ENCODE measurements at places on chromosomes 11 and 22.

- DNase-seq = no peak
These were observed 10.9 kb downstream of the FADS3 start for GRCh38 chr11:61880454-61880853.

DNA sequence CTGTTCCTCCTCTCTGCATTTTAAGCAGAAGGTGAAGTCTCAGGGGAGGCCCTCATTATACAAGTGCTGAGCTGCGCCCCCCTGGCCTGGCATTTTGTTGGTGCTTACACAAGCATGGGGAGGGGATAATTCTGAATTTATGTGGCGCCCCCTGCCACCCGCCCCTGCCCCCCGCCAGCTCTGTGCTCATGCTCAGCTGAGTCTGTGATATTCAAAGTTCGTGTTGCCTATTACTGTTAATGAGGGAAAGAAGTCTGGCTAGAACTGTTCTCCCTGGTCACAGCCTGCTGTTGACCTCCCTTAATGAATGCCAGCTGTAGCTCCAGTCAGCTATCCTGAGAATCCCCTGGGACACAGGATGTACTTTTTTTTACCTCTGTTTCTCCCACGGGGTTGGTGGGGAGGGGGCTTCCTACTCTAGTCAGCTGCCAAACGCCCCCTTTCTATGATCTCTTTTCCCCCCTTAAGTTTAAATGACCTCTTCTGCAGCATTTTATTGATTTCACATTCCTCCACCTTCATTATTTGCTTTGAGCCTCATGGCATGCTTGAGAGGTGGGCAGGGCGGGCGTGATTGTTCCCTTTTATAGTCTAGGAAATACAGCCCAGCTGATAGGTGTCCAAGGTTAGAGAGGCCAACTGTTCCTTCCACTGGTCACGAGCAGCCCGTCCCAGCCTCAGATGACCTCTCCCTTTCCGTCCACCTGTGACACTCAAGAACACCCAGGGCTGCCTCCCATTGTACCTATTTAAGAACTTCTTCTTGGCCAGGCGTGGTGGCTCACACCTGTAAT, 12.2 kb downstream of the USP2 start:
- DNase-seq = no peak

DNA sequence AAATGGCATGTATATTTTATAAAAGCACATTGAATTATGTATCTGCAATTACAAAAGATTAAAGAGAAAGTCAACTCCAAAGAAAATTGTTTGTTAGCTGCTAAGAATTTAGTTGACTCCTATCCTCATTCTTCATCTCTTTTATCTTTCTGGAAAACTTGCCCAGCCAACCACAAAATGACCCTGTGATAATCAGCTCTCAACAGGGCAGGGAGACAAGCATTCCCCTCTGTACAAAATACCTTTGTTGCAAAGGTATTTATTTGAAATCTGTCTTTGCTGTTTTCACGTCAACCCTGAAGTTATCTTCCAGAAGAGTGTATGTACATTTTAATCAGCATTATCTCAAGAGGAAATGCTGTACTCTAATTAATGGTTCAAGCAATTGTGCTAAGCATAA, 191.1 kb upstream of the DDI1 start:
- DNase-seq = no peak

DNA sequence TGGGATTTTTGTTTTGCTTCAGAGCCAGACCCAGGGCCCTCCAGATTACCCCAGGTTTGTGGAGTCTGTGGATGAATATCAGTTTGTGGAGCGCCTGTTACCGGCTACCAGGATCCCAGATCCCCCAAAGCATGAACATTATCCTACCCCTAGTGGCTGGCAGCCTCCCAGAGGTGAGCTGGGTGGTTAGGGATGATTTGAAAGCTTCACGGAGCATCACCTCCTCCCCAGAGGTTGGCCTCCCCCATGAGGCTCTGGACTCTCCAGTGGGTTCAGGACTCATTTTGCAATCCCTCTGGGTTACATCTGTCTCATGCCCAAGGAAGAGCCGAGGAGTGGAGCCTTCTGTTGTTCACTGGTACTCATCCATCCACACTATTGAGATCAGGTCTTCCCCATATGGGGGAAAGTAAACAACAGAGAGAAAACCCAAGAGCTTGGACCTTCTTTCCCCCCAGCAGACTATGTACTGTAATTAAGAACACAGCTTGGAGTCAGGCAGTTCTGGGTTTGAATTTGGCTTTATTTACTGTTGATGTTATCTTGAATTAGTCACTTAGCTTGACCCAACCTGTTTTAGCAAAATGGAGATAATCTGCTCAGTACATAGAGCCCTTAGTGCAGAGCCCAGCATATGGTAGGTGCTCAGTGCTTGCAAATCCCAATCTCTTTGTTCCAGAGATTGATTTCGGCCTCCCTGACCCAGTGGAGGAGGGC, 2.5 kb downstream of the MRPL49 start:
- DNase-seq = no peak

- no peak for DNase-seq
These were observed 665.4 kb upstream of the CCDC90B start for GRCh38 chr11:83951521-83951920.

DNA sequence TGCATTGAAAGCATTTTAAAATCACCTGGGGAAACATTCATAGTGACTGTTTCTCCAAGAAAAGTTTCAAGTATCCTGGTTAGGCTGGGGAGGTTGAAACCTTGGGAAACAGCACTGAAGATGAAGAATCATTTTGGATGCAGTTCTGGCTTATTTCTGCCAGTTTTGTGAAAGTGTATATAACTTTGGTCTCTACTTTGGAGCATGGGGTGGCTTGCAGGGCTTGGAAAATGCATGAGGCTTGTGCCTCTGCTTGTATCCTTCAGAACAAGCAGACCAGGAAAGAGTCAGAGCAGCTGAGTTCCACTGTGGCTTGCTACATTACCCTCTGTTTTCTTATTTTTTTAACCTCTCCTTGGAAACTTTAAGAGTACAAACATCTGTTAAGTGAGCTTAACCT, 19.5 kb downstream of the SLC5A12 start:
- no peak for DNase-seq
